ENCODE measurements at places on chromosomes 2 and 18. TPM values are rescaled to one million over a fixed set of nuclear protein-coding genes. Genes with fewer than 3 reads are reported as not detected.

Gene KCNS3
- total RNA-seq = 62.4 TPM

Gene POTEJ
- total RNA-seq = not detected

DNA sequence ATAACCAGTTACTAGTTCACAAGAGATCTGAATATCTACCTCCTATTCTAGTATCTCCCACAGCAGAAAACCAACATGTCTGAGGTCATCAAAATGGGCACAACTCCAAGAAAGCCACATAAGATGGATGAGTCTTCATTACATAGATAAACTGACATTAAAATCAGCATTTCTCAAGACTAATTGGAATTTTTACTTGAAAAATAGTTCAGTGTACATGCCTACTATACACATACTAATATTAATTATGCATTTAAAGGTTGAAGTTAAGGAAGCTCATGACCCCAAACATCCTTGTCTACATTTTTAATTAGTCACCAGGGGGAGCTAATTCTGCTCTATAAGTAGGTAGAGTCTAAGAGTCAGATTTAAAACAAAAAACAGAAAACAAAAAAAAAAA is 41.9 kb downstream of the ZNF521 start:
- DNase-seq = peak; percentile 68

Gene FAM237A
- total RNA-seq = not detected

Gene ICOS
- total RNA-seq = not detected

DNA sequence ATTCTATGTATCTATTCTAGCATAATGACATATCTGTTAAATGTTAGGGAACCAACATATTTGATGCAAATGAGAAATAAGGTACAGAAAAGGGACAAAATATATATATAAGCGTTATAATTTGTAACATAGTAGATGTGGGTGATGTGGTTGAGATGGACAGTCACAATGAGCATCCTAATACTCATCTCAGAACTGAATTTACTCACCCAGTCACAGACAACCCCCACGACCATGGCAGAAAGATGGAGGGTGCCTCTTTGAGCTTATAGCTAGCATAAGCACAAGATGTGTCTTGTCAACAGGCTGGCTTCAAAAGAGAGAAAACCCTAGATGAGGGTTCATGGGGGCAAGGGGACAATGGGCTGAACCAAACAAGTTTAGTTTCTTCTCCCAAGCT is 9.1 kb upstream of the DSG3 start:
- no peak for DNase-seq

DNA sequence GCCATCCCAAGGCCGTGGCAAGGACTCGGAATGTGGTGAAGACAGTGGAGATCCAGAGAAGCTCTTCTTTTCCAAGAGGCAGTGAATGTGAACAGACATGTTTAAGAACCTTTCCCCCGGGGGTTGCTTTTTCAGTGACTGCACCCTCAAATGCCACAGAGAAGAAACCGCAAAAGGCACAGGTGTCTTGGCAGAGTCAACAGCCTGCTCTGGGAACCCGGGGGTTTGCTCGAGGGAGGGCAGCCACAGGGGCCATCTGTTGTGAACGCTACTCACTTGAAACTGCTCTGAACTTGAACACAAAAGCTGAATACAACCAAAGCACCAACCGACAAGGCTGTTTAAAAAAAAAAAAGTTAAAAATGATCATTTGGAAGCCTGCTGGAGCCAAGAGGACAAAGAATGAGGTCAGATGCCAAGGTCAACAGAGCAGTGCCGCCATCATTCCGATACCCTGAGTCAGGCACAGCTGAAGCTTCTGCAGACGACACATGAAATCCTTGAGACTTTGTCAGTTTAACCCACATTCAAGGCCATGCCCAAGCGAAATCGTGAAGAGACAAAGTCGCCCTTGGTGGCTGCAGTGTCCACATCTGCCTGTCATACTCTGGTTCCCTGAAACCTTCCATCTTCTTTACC is 47.4 kb downstream of the PSMG2 start:
- no peak for DNase-seq

Gene CKAP2L
- total RNA-seq = 15.1 TPM

- DNase-seq = peak; percentile 47
These were observed 12.3 kb upstream of the KCNJ3 start for GRCh38 chr2:154686162-154686561.

GRCh38 chr2:12965540-12966269 is 249.0 kb downstream of the TRIB2 start:
- no peak for DNase-seq

- no peak for DNase-seq
These were observed 234.4 kb downstream of the SOCS6 start for GRCh38 chr18:70523035-70523791.

DNA sequence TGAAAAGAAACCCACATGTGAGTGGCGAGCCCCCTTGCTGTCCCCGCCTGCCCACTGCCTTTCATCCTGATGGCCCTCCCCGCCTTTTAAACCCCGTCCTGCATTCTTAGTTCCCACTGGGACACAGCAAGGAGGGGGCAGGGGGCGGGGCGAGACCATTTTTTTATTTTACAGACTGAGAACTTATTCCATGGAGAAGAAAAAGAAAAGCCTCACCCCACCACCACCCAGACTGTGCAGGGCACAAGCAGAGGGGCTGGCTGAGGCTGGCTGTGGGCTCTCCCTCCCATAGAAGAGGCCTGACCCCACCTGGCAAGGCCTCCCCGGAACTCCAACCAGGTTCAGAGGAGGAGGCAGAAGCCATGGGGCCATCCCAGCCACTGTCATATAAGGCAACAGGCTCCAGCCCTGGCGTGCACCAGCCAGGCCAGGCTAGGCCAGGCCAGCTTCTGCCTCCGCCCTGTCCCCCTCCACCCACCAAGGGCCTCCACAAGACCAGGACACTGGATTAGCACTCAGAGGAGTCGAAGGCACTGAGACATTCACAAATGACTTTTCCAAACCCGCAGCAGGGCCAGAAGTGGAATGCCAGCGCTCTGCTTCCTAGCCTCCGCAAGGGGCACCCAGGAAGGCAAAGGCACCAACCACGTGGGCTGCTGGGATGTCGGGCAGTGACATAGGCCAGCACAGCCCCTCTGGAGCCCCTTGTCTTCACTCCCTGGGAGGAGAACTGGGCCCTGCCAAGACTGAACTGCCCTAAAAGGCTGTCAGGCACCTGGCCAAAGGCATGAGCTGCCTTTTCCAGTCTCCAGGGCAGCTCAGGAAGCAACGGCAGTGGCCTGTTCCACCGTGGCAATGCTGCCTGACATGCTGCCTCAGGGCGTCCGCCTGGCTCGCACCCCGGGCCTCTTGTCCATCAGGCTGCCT is 37.5 kb upstream of the SEMA4C start:
- DNase-seq = peak; percentile 65

GRCh38 chr2:134244086-134244485 is 9.8 kb upstream of the MGAT5 start:
- DNase-seq = no peak

- no peak for DNase-seq
These were observed 30.9 kb downstream of the FAP start for GRCh38 chr2:162212366-162212765.

Gene DSC1
- not detected for total RNA-seq

Measured in GM23338 (cell line).